Stimulated activated CD4-positive, alpha-beta T cell treated with anti-CD3 and anti-CD28 coated beads, Interleukin-2, amount 100 ng/mL, for 24 hours (primary cell): ENCODE measurements at places on chromosomes 1 and 21.
A peak's percentile ranks its signal among the peaks of the same experiment; 100 is the strongest.

DNA sequence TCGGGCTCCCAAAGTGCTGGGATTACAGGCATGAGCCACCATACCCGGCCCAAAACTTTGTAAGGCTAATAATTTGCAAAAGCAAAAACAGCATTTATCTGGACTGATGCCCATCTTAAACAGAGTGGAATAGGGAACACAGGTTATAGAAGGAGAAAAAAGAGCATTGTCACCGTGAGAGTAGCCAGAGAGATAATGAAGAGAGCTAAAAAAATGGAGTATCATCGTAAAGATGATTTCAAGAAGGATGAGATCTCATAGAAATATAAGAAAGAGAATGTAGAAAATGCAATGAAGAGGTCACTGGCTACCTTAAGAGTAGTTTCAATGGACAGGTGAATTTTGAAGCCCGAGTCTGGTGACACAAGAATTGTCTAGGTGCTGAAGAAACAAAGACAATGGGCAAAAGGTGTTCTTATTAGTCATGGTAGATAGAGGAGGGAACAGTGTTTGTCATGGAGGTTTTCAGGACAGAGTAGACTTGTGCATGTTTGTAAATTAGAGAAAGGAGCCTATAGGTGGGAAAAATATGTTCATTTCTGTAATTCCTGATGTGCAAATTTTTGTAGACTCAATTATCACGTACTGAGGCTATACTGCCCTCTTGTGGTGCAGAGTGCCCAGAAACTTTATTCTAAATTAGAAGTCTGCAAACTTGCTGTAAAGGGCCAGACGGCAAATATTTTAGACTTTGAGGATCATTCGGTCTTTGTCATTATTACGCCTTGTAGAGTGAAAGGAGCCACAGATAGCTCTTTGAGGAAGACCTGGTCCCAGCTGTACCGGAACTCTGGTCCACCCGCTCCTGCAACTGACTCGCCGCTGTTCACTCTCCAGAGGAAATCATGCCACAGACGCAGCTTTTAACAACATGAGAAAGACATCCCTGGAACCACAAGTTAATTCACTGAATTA lies 8.1 kb upstream of the TMEM183A start:
- peak; percentile 75 for DNase-seq

GRCh38 chr1:216523449-216524190 lies 100.4 kb upstream of the USH2A start:
- DNase-seq: no peak

DNA sequence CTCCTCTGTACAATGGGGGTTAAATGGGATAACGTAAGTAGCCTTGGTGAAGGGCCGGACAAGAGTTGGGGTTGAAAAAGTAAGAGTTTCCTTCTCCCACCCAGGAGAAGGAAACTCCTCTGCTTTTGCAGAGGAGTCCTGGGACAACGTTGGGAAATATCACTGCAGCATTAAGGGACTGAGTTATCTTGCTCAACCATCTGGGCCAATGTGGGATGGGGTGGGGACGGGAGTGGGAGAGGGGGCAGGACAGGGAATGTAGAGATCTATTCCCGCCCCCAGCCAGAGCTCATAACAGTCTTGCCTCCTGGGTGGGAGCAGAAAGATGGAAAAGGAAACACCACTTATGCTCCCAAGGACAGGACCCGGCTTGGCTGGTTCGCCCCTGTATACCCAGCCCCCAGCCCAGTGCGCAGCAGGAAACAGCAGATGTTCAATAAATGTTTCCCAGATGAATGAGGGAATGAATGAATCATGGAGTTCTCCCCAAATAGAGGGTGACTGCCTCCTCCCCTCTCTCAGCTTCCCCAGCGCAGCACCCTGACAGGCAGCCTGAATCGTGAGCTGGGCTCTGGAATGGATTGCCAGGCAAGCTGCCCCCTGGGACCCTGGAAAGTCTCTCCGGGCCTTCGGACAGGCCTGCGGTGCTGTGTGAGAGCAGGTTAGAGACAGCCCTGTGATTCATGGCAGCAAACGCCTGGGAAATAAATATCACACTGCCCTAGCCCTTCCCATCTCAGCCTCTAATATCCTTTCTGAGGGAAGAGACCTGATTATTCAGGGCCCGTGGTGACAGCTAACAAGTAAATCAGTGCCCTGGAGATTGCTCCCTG lies 24.8 kb downstream of the FBXO2 start:
- no peak for DNase-seq

- peak; percentile 53 for DNase-seq
Measured at GRCh38 chr1:95116580-95117206, 462 bp upstream of the TLCD4 start.

DNA sequence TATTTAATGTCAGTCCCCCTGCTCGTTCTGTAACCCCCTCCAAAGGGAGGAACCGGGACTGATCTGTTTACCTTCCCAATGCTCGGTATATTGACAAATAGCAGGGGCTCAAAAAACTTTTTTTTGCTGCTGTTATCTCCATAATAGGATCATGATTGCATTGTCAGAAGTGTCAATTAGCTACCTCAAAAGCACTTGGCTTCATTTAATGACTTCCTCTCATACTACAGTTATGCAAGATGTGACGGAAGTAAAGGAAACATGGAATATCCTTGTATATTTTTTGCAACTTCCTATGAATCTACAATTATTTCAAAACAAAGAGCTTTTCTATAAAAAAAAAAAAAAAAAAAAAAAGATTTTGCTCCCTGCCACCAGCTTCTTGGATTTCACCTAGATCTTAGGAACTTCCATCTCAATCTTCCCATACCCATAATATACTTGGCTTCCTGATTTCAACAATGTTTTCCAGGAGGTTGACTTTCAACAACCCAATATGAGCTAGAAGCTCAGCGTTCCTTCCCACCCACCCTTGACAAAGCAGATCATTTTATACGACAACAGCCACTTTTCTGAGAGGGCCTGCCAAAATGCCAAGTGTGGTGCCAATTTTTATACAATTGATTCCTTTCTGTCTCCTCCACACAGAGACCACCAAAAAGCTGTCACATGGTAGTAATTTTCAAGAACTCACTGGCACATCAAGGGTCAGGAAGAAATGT lies 71.7 kb downstream of the SETD4 start:
- DNase-seq: no peak

DNA sequence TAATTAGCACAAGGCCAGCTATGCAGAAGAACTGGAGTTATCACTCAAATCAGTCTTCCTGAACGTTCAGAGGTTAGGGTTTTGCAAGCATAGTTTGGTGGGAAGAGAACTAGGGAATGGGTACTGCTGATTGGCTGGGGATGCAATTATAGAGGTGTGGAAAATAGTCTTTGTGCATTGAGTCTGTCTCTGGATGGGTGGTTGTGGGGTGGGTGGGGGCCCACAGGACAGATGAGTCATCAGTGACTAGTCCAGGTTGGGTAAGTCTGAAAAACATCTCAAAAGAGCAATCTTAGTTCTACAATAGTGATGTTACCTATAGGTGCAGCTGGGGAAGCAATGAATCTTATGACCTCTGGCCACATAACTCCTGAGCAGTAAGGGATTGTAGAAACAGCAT lies 89.7 kb upstream of the HMCN1 start:
- DNase-seq: no peak

DNA sequence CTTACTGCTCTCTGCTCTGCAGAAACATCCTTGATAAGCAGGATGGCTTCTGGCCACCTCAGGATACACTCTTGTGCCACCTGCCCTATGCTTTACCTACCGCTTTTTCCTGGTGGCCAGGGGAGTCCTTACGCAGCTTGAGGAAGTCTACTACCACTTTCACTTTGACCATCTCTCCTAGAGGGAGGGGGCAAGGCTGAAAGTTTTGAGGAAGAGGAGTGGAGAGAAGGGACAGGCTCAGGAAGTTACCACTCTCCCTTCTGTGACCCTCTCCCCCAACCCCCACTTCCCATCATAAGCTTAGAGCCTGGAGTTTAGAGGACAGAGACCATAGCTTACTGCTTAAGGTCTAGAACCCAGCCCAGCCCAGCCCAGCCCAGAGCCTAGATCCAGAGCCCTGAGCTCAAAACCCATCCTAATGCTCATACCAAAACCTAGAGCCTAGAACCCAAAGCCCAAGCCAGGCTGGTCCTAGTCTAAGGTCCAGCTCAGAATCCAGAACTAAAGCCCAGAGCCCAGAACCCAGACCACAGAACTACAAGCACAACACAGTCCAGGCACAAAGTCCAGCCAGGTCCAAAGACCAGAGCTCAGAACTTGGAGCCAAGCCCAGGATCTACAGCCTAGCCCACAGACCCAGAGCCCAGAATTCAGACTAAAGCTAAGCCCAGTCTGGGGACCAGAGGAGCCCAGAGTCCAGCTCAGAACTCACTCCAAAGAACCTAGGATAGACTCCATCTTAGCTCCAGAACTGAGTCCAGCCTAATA lies 18.0 kb upstream of the MFSD2A start:
- DNase-seq: no peak

GRCh38 chr1:30371888-30372791 lies 351.2 kb downstream of the MATN1 start:
- no peak for DNase-seq

DNA sequence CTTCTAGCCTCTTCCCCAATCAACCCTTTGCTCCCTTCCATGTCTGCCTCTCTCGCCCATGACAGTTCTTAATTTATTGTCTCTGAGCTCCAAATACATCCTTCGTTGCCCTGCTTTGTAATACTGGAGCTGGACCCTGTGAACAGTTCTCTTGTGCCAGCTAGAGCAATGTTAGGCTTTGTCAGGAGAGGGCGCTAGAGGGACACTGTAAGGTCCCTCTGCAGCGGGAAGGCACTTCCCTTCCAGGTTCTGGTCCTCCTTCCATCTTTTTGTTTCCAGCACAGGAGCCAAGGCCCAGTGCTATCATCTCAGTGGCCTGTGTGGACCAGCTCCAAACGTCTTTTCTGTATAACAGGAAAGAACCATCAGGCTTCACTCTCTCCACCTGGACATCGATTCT lies 95.9 kb downstream of the PTPRU start:
- DNase-seq: peak; percentile 16

GRCh38 chr1:46611691-46612221 lies 4.9 kb downstream of the MOB3C start:
- DNase-seq: no peak

DNA sequence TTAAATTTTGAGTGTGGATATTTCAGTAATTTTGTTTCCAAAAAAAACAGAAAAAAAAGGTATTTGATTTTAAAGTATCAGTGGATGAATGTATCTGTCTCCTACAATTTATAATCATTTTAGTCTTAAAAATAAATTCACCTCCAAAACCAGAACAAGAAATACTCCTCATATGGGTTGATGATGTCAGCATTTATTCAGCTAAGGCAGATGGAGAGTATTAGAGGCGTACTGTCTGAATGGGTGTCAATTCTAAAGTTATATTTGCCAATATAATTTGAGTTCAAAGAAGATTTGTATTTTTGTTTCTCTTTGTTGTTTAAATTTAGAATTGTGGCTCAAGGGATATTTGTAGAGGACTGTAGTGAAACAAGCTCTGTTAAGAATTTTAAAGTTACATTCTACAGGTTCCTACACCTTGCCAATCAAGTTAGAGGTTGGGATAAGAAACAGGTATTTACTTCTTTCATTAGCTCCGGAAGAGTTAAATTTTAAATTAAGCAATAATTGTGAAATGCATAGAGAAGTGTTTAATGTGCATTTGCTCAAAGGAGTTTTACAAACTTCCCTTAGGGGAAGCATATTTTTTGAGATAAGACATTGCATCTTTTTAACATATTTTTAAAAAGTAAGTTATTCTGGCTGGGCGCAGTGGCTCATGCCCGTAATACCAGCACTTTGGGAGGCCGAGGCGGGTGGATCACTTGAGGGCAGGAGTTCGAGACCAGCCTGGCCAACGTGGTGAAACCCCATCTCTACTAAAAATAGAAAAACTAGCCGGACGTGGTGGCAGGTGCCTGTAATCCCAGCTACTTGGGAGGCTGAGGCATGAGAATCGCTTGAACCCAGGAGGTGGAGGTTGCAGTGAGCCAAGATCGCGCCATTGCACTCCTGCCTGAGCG lies 1.2 kb downstream of the PLA2G4A start:
- DNase-seq: no peak

GRCh38 chr1:236774926-236775325 lies 20.2 kb upstream of the MTR start:
- no peak for DNase-seq

GRCh38 chr1:226575739-226576378 lies 27.3 kb downstream of the STUM start:
- DNase-seq: no peak

- DNase-seq: no peak
Measured at GRCh38 chr1:13786541-13786940, 86.6 kb downstream of the PRDM2 start.

- DNase-seq: no peak
Measured at GRCh38 chr1:44585315-44585920, 88.9 kb downstream of the TMEM53 start.

DNA sequence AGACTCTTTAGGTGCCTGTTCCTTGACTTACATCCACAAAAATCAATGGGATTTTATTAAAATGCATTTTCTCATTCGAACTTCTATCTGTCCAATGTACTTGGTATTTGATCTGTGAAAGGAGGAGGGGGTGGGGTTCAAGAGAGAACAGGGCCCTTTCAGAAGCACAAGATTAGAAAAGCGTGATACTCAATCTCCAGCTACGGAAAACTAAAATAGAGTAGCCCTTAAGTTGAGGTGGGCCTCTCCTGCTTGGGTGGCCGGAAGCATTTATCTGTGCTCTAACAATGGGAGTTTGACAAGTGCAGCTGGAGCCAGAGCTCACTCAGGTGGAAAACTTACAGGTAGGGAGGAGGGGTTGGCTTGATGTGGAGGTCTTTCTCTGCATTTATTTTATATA lies 462 bp upstream of the RXRG start:
- DNase-seq: no peak

GRCh38 chr1:22609291-22609690 lies 27.1 kb upstream of the C1QA start:
- no peak for DNase-seq

DNA sequence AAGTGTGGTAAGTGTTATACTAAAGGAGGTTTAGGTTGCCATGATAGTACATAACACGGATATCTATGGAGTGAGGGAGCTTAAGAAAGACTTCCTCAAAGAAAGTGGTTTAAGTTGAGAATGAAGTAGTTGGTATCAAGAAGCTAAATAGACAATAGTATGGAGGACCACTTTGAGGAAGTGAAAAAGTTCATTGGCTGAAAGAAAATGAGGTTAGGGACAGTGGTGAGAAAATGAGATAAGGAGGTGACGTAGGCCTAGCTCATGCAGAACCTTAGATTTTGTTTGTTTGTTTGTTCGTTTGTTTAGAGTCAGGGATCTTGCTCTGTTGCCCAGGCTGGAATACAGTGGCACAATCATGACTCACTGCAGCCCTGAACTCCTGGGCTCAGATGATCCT lies 72.2 kb upstream of the PPIH start:
- no peak for DNase-seq

DNA sequence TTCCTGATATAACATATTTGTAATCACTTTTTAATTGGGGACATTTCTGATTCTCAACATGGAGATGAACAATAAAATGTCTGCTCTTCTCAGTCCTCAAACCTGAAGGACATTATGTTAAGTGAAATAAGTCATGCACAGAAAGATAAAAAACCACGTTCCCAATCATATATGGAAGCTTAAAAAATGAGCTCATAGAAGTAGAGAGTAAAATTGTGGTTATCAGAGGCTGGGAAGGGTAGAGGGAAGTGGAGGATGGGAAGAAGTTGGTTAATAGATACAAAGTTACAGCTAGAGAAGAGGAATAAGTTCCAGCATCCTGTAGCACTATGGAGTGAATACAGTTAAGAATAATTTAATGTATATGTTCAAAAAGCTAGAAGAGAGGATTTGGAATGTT lies 1.5 kb upstream of the CD48 start:
- no peak for DNase-seq

- no peak for DNase-seq
Measured at GRCh38 chr21:44416193-44416592, 39.1 kb upstream of the LRRC3 start.
